ENCODE measurements at places on chromosomes 11 and 22.

DNA sequence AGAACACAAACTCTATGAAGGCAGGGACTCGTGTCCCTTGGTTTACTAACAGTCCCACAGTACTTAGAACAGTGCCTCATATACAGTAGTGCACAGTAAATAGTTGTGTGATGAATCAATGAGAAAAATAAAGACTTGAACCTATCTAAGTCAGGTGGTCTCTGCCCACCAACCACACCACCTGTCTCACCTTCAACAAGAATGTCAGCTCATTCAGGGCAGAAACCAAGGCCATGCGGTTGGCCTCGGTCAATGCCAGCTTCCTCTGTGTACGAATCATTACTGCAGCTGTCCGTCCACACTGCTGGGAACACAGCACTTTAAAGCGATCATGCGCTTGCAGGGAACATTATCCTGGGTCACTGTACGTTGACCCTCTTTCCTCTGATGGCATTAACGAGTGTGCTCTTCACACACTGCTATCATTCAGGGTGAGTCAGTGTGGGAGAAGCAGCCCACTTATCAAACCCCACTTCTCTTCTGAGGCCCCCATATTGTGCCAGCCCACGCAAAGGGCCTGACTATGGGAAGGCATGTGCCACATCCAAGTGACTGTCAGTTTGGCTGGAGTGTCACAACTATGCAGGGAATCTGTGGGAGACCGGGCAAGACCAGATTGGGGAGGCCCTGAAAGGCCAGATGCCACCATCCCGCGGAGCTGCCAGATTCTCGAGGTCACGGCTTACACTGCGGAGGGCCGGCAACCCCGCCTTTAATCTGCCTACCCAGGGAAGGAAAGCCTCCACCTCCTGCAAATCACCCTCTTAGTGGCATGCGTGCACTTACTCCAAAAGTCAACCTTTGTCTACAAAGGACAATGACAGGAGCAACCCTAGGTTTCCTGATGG, 36.1 kb downstream of the LARGE1 start:
- no peak for DNase-seq

DNA sequence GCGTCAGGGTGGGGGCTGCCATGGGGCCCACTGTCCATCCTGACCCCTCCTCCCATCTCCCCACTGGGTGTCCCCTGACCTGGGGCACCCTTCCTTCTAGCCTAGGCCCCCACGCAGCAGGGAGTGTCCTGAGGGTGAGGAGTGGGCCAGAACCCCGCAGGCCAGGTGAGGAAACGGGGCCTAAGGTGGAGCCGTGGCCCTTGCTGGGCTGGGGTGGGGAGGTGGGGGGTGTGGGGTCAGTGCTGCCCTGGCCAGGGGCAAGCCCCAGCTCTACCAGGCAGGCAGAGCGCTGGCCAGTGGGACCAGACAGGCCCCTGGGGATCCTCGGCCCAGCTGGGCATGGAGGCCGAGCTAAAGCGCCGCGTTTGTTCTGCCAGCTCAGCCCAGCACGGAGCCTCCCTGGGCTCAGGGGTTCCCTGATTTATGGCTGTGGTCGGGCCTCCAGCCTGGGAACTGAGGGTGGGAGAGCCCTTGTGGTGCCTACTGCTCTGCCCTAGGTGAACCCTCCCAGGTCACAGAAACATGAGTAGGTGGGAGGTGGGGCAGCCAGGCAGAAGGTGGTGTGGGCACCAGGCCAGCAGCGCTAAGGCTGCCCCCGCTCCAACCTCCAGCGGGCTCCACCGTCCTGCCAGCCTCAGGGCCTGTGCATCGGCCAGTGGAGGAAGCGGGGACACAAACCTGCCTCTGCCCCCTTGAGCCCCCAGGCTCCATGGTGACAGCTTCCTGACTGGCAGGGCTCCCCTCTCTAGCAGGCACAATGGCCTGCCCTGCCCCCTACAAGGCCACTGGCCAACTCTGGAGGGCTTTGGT, 22.4 kb downstream of the TRMU start:
- DNase-seq, result no peak

GRCh38 chr11:106879832-106880546, 138.3 kb downstream of the GUCY1A2 start:
- no peak for DNase-seq

GRCh38 chr11:62694455-62695167, 5.3 kb upstream of the LRRN4CL start:
- peak; percentile 83 for DNase-seq

DNA sequence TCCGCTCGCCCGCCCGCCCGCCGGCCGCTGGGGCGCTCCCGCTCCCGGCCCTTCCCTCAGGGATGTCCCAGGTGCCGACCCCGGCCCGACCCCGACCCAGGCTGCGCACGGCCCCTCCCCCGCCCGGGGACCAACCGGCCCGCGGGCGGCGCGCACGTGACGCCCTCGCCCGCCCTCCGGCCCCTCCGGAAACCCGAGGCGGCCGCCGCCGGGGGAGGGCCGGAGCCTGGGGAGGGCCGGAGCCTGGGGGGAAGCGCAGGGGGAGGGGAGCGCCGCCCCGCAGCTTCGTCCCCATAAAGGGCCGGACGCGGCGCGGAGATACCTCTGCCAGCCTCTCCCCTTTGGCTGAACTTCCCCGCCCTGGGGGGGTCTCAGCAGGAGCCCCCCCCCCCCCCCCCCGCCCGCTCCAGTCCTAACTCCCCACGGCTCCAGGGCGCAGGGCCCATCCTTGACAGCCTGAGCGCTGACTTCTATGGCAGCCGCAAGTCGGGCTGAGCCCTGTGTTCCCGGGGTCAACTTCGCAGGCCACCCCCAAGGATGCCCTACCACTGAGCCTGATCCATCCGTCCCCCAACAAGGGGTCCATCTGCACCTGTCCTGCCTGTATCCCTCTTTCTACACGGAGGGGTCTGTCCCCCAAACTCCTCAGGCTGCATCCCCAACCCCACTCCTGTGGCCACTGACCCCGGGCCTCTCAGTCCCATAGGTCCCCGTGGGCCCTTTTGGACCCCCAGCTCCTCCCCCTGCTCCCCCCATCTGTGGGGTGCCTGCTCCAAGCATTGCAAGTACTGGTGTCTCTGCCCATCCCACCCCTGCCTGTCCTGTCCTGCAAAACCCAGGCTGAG, at the start of gene MAPK12:
TSS of gene MAPK12 (minus strand) at position 69 of the 845 bp plus-strand sequence. CDS start 174 bp downstream, outside the sequence.
- no peak for DNase-seq

- DNase-seq, result peak; percentile 77
Observed at GRCh38 chr22:50250555-50251476, at the start of gene HDAC10. HDAC10 (minus strand) TSS chr22:50251265; CDS start chr22:50251032, 233 bp downstream.

DNA sequence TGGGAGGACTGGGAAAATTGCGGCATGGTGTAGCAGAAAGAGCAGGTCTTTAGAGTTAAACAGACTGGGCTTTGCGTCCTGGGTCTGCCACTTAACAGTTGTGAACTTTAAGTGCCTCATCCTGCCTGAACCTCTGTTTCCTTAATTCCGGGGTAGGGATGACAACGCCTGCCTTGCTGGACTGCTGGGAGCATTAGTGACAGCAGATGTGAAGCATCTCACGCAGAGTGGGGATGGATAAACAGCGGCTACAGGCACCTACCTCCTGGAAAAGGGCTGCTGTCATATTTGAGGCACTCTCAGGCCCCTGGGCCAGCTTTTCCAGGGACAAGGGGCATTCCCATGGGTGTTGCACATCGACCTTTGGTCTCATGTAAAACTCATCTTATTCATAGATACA, 572.2 kb downstream of the TBC1D22A start:
- no peak for DNase-seq

- no peak for DNase-seq
Observed at GRCh38 chr22:32994041-32994830, 63.9 kb downstream of the SYN3 start.

GRCh38 chr22:20580611-20581502, 73.4 kb downstream of the MED15 start:
- DNase-seq, result no peak

DNA sequence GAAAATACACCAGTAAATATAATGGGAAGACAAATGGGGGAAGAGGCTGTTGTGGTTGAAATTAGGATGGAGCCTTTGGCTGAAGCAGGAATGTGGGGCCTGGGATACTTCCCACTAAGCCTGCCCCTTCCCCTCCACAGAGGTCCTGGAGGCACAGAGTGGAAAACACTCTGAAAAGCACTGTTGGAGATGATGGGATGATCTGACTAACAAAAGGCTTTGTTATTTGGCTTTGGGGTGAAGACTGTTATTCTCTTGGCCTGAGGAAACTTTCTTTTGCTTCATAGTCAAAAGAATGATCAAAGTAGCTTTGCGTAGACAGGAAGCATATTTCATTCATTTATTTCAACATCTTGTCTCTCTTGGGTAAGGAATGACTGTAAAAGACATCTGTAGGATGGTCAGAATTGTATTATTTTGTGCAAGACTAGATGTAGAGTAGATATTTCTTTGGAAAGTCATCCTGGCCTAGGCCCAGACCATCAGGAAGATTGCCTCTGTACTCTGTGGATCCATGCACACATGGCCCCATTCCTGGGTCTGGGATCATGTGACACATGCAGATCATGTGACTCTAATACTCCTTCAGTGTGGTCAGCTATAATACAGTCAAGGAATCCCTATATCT, 111.4 kb downstream of the SPON1 start:
- DNase-seq, result no peak

DNA sequence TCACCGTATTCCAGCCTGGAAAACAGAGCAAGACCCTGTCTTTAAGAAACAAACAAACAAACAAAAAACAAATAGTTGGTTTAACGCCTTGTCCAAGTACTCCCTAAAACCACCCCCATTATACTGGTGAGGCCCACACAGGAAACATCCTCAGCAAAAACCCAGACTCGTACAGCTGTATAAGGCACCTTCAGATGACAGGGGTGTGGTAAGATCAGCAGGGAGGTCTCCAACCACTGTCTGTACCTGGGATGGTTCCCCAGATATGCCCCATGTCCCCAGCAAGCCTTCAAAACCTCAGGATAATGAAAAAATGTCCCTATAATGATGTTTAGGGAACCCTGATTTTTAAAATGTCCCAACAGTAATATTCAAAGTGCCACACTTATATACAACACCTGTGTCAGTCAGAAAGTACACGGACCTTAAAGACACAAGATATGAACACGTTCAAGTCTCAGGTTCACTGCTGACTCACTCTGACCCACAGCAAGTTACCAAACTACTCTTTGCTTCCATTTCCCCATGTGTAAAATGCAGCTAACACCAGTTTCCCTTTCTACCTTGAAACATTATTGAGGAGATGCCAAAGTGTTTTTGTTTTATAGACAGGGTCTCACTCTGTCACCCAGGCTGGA, 9.3 kb downstream of the SF3A1 start:
- DNase-seq, result no peak

DNA sequence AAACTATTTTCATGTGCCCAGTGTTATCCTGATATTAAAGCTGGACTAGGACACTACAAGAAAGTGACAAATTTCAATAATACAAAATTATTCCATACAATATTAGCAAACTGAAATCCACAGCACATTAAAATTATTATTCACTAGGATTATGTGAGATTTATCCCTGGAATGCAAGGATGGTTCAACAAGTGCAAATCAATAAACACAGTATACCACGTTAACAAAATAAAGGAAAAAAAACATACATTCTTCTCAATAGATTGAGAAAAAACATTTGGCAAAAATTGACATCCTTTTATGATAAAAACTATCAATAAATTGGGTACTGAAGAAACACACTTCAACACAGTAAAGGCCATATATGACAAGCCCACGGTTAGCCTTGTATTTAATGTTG, 1758.2 kb upstream of the RAG2 start:
- DNase-seq, result no peak

DNA sequence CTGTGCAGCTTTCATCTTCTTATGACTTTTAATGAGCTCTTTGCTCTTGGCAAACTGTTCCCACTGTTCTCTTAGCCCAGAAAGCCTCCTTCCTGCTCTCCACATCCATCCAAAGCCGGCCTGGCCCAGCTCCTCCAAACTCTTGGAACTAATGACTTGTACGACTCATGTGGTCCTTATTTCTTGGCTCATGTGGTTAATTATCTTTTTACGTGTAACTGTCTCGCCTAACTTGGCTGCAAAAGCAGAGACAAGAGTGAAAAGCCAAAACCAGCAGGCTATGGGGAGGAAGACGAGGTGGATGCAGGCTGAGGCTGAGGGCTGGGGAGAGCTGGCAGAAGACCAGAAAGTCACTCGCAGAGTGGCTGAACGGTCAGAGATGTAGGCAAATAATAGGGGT, 5.5 kb downstream of the CSNK2A3 start:
- DNase-seq, result no peak

DNA sequence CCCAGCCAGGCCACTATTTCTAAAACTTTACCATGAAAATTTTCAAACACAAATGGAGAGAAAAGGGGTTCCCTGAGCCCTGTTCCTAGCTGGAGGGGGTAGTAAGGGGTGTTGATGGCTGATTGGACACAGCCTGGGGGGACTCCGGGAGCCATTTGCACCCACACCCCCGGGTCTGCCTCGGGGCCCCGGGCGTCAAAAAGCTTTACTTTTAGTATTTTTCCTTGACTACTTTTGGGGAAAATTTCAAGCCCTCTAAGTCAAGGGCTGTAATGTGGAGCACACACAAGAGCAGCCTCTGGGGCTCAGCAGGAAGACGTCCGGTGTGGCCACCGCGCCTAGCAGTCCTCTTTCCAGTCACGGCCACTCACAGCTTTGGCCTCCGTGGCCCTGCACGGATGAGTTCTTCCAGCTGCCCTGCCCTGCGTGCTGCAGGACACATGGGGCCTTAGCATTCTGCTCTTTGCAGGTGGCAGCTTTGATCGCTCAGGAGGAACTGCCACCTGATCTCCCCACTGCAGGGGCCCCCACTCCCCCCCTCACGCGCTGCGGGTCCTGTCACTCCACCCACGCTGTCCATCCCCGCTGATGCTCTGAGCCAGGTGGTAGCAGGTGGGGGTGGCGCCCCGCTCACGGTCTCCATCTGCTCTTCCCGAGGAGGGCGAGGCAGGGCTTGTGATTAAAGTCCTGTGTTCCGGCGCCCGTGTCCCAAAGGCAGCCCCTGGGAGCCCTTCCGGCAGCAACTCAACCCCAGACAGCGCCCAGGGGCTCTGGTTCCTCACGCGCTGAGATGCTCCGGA, 14.4 kb downstream of the RNH1 start:
- DNase-seq, result no peak

Measured in CD4-positive, alpha-beta T cell treated with Interleukin-2 at 100 ng/mL for 4 hours (primary cell).